GM23248 (cell line): ENCODE measurements at places on chromosomes 6 and 20. TPM values are rescaled to one million over a fixed set of nuclear protein-coding genes. Genes with fewer than 3 reads are reported as not detected.

DNA sequence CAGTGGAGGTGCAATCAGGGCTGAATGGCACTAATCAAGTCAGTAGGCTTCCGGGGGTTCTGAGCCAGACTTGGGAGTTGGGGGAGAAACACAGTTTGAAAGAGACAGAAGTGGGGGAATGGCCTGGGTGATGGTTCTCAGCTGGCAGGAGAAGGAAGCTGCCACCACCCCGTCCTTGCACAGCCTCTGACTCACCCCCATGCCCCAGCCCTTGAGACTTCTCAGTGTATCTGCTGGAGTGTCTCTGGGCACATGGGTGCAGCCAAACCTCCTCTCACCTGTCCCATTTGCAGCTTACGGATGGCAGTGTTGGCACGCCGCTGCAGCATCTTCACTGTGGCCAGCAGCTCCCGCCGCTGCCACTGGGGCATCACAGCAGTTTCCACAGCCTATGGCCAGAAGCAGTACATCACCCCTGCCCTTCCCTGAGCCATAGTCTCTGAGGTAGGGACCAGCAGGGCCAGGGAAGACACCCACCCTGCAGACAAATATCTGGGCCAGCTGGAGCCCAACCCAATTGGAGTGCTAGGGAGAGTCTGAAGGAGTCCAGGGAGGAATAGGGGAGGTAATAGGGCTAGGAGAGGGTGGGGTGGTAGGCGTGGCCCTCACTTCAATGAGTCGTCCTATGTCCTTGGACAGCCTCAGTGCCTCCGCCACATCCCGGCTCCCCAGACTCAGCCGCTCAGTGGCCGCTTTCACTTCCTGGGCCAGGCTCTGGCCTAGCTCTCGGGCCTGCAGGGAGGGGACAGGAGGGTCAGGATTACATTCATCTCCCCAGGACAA is 11.2 kb downstream of the AARS2 start:
- no peak for DNase-seq

DNA sequence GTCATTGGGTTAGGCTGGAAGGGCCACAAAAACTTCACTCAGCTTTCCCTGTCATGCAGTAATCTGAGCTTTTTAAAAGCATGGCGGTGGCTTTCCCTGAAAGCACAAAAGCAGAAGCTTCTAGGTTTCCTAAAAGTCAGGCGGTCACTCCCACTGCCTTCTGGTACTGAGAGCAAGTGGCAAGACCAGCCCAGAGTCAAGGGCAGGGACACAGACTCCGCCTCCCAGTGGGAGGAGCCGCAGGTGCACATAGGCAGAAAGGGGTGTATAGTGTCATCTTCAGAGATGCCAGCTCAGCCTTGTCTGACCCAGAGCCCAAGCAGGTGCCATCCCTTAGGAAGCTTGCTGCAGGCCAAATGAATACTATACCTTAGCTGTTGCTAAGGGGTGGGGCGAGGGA is 18.0 kb upstream of the PACSIN1 start:
- no peak for DNase-seq

GRCh38 chr6:124535746-124536145 is 426.5 kb upstream of the RNF217 start:
- DNase-seq: no peak

- peak; percentile 77 for DNase-seq
Measured at GRCh38 chr6:152271776-152272464, 365.2 kb downstream of the SYNE1 start.

DNA sequence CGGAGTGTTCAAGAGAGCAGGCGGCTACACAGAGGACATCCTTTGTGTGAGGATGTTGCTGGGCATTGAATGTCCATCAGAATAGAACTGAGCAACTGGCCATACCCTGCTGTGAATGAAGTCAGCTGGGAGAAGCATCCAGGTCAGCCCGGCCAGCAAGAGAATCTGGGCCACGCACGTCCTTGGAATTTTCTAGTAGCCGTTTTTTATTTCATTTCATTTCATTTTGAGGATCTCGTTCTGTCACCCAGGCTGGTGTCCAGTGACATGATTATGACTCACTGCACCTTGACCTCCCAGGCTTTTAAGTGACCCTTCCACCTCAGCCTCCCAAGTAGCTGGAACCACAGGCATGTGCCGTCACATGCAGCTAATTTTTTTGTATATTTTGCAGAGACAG is 97.9 kb downstream of the SSR1 start:
- no peak for DNase-seq

GRCh38 chr6:143136647-143137046 is 76.0 kb downstream of the AIG1 start:
- DNase-seq: no peak

- DNase-seq: no peak
Measured at GRCh38 chr20:59640267-59640666, 35.9 kb downstream of the PHACTR3 start.

- DNase-seq: no peak
Measured at GRCh38 chr6:157223511-157223910, 99.8 kb downstream of the TMEM242 start.

DNA sequence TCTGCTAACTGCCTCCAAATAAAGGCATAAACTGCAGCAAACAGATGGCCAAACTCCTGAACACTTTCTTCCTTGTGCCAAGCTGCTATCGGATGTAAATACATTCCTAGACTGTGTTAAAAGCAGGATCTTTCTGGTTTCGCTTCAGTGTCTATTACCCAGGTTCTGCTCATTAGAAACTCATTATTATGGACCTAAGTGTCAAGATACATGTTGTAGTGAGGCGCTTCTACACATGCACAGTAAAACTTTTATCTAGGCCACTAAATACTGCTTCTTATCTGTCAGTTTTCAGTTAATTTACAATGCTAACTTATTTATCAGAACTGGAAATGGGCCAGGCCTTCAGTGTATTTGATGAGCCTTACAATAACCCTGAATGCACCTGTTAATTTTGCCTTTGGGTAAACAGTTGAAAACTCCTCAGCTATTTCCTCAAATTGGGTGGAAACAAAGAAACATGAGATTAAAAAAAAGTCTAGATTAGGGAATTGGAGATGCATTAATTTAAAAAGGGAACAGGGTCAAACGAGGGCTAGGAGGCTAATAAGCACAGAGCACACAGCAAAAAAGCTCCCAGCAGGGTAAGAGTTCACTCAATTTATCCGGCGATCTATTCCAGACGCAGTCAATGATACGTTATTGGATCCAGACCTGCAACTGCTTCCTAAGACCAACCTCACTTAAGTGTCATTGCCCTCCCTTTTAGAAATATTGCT is 240.6 kb downstream of the FOXC1 start:
- DNase-seq: no peak

DNA sequence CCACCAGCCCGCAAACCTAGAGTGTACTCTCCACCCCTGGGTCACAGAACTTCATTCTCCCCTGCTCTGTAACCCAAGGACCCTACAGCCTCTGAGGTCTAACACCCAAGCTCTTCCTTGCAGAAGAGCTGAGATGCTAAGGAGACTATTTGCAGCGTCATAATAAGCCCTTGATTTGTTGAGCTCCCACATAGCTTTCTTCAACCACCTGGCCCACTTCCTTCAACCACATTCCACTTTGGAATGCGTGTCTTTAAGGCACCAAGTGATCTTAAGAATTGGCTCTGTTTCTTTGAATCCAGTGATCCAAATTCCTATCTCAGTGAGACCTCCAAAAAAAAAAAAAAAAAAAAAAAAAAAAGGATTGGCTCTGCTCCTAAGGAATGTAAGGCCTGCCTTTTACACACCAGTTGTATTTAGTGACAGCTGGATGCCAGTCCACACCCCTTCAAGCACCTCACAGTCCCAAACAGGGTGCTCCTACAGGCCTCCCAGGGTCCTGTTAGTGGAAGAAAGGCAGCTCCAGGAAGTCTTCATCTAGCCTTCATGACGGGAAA is 106.2 kb downstream of the UBE3D start:
- peak; percentile 55 for DNase-seq

GRCh38 chr6:15016813-15017212 is 229.1 kb upstream of the JARID2 start:
- DNase-seq: no peak

GRCh38 chr20:8782804-8783203 is 286.1 kb upstream of the PLCB4 start:
- peak; percentile 85 for DNase-seq

Gene ZC2HC1B
- not detected in 2 replicates for total RNA-seq

Gene GRM1
- total RNA-seq: not detected in 2 replicates
